ENCODE measurements at places on chromosomes 5 and 9.

DNA sequence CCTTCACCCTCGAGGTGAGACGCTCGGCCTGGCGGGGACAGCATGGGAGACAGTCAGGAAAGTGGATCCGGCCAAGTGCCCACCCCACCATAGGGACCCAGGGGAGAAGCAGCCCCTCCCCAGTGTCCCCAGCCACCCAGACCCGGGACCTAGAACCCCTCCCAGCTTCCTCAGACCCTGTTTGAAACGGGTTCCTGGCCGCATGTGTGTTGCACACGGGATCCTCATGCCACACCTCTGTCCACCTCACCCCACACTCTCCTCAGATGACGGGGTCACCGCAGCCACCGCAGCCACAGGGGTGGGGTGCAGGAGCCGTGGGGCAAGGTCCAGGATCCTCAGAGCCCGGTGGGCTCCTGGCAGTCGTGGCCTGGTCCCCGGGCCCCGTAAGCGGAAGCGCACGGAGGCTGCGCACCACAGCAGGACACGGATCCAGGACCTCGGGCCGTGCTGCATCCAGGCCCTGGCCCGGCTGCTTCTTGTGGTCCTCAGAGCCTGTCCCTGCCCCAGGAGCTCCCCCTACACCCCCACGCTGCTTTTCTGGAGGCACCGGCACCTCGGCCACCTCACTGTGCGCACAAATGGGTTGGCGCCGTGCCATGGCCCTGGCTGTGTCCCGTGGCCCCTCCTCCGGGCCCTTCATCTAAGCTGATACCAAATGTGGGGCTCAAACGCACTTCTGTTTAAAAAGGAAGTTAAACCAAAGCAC lies 15.3 kb downstream of the TERT start:
- no peak for DNase-seq

DNA sequence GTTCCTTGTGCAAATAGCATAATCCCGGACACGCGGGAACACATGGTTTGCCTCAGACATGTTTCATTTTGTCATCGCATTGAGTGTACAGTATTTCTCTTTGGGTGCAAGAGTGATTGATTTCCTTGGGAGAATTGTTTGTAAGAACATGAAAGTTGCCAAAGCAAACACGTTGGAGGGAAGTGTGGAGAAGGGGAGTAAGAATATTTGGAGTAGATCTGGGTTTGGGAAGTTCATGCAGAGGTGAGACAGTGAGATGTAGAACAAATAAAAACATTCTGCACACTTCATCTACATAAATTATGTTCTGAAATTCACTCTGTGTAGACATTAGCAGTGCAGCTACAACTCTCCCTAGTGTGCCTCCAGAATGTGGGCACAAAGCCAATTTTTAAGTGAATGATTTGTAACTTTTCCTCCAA lies 24.0 kb downstream of the FOXD1 start:
- no peak for DNase-seq

- DNase-seq, result no peak
Observed at GRCh38 chr5:93676704-93677103, 64.7 kb downstream of the POU5F2 start.

DNA sequence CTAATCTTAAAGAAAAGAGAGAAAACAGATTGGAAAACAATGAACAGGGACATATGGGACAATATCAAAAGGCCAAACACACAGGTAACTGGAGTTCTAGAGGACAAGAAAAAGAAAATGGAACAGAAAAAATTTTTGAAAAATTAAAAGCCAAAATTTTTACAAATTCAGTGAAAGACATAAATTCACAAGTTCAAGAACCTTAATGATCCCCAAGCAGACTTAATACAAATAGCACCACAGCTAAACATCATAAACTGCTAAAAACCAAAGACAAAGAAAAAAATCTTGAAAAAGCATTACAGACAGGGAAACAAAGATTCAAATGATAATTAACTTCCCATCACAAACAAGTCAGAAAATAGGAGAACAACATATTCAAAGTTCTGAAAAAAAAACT lies 338.5 kb upstream of the SLC30A5 start:
- DNase-seq, result no peak

- DNase-seq, result no peak
Observed at GRCh38 chr5:76333571-76333970, 69.5 kb upstream of the IQGAP2 start.

- DNase-seq, result no peak
Observed at GRCh38 chr5:3564116-3564515, 31.5 kb upstream of the IRX1 start.
